Neural crest cell (in vitro differentiated cells): ENCODE measurements at places on chromosomes 7 and 10. TPM values are rescaled to one million over a fixed set of nuclear protein-coding genes. Genes with fewer than 3 reads are reported as not detected.

The MKLN1 gene
- total RNA-seq = 45.7 and 47.5 TPM in 2 replicates

GRCh38 chr10:132156382-132156781 lies 30.4 kb upstream of the DPYSL4 start:
- H3K27ac ChIP-seq = no peak overlapping the region
- H3K4me3 ChIP-seq = no peak overlapping the region
- DNase-seq = no peak
- no peaks in the 10 kb centered on the region for H3K27me3 ChIP-seq
- H3K36me3 ChIP-seq = no peaks in the 10 kb centered on the region

The PIK3AP1 gene
- 0.73 and 1.3 TPM in 2 replicates for total RNA-seq

The TMEM236 gene
- total RNA-seq = 0.05 TPM in 1 of 2 replicates, not detected in the other

GRCh38 chr7:2476776-2477446 lies 713 bp upstream of the GRIFIN start:
- no peak overlapping the region for H3K4me3 ChIP-seq
- peaks cover 7% of the 10 kb centered on the region for H3K27me3 ChIP-seq
- H3K4me1 ChIP-seq = peaks cover 9% of the 10 kb centered on the region
- no peak for DNase-seq
- no peaks in the 10 kb centered on the region for H3K36me3 ChIP-seq

DNA sequence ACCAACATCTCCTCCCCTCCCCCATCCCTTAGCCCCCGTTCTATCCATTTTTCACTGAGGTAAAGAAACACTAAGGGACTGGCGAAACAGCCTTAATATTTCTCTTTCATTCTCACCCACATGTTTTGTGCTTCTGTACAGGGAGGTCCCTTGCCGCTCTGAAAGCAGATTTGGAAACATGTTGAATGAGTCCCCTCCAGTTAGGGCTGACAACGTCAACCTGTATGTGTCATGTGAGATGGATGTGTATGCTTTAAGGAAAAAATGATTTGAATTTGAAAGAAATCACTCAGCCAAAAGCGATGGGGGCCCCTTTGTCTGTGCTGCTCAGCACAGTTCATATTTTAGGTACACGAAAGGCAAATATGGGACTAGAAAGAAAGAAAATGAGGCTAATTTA lies 314.3 kb upstream of the LRGUK start:
- DNase-seq = no peak
- H3K27ac ChIP-seq = peak overlapping the region; percentile 83
- H3K4me3 ChIP-seq = no peak overlapping the region
- peaks cover 4% of the 10 kb centered on the region for H3K36me3 ChIP-seq

DNA sequence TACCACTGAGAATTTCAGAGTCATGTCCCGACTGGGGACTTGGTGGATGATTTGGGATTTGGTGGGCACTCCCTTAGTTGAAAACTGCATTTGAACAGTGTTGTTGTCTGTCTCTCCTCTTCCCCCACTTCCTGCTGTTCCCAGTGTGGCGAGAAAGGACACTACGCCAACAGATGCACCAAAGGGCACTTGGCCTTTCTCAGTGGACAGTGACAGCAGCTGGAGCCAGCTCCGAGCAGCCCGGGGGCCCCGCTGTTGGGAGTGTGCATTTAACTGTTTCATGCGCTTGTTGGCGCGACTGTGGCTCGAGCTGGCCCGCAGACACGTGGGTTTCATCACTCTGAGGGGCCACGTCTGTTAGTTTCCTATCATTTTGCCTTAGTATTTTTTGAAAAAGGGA lies 9.7 kb downstream of the ATP5MF start:
- peak overlapping the region; percentile 50 for H3K27ac ChIP-seq
- H3K27me3 ChIP-seq = no peaks in the 10 kb centered on the region
- H3K36me3 ChIP-seq = peaks cover 36% of the 10 kb centered on the region
- DNase-seq = no peak
- H3K4me1 ChIP-seq = peaks cover 8% of the 10 kb centered on the region

The CACNB2 gene
- total RNA-seq = 2.1 and 2.2 TPM in 2 replicates

The WIPF3 gene
- total RNA-seq = 4.0 and 5.1 TPM in 2 replicates
